ENCODE measurements at places on chromosomes 7 and 10.

GRCh38 chr7:156155988-156156733, 343.9 kb upstream of the SHH start:
- no peak for DNase-seq

GRCh38 chr10:112461029-112461887, 14.2 kb downstream of the VTI1A start:
- no peak for DNase-seq

GRCh38 chr7:157409753-157410727, 73.2 kb downstream of the DNAJB6 start:
- DNase-seq = no peak

DNA sequence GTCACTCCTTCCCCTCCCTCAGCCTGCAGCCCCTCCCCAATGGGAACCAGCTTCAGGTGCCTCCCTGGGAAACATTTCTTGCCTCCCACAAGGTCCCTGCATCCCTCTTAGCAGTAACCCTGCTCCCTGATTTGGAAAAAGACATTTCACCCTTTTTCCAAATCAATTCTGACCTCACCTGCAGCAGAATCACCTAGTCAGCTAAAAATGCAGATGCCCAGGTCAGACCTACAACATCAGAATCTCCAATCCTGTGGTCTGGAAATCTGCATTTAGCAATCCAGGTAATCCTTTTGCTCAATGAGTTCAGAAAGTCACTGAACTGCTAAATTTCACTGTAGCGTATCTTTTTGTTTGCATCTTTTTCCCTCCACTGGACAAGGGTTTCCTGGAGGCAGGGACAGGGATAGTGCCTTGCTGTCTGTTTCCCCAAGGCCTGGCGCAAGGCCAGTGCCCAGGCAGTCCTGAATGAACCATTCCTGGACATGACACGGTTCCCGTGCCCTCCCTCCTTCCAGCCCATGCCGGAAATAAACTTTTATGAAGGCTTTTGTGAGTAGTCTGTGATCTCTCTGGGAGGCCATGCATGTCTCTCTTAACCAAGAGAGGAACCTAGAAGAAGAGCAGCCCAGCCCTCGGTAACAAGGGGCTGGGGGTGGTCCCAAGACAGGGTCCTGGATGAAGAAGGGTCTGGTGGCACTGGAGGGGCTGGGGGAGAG, 44.0 kb downstream of the COL13A1 start:
- no peak for DNase-seq

- DNase-seq = no peak
Observed at GRCh38 chr7:98802088-98802780, 67.6 kb downstream of the TMEM130 start.

DNA sequence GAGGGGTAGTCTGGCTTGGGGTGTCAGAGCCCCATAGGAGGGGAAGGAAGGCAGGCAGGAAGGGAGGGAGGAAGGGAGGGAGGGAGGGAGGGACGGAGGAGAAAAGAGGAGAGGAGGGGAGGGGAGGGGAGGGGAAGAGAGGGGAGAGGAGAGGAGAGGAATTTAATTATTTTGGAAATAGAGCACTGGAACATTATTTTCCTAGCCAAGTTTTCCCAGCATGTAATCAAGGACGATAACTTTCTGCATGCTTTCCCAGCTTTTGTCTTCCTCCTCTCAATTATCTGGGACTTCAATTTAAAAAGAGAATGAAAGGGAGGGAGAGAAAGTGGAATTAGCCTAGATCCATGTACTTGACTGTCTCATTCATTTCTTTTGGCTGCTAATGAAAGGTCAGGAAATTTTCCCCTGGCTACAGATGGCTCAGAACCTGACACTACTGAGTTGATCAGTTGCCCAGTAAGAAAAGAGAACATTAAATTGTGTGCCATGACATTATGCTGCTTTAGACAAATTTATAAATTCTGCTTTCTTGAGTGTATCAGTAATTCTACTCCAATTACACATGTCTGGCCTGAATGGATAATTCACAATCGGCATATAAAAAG, 148.8 kb downstream of the LRRC4 start:
- no peak for DNase-seq

DNA sequence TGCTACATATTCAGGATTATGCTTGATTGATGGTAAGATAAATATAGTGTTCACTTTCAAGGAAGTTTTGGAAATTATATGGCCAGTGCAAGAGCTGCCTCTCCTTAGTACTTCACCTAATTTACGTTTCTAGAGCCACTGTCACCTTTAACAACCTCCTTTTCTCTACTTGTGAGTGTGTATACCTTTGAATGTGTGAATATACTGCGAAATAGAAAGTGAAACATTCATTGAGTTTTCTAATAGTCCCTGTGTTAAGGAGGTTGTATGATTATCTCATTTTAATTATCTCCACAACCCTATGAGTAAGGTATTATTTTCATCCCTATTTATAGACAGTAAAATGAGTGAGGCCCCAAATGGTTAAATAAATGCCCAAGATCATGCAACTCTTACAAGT, 1050.5 kb downstream of the XPNPEP1 start:
- DNase-seq = no peak

GRCh38 chr7:102045681-102046372, 228.4 kb downstream of the CUX1 start:
- DNase-seq = no peak

- no peak for DNase-seq
Observed at GRCh38 chr7:21898265-21898930, 47.3 kb downstream of the CDCA7L start.

DNA sequence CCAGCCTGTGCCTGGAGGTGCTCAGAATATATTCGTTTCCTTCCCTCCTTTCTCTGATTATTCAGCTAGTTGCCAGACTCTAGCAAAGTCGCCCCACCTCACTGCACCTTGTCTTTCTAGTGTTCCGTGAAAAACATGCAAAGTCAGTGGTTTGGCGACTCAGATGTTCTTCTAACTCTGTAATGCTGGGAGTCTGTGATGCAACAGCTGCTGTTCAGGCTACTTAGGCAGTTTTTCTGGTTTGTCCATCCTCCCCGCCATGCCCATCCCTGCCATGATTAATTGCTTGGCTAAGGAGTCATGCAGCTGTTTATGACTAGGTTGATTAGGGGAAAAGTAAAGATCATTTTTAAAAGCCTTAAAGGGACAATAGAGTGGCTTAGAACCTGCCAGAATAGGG, 99.4 kb downstream of the MTPN start:
- no peak for DNase-seq

- no peak for DNase-seq
Observed at GRCh38 chr7:157687845-157688532, 351.2 kb downstream of the DNAJB6 start.

DNA sequence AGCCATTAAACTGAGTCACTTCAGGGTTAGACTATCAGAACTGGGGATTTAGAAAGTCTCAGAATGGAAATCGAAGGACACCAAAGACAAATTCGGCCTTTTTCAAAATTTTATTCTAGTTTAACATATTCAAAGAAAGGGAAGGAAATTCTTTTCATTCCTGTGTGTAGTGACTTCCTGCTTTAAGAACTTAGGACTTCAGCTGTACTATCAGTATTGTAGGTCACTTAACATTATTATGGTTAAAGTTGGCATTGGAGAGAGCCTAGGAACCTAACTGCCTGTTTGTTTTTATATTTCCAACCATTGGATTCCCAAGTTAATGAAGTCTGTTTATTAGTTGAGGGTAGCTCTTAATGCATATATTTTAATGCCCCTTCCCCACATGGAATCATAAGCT, 63.7 kb downstream of the PTEN start:
- DNase-seq = no peak

DNA sequence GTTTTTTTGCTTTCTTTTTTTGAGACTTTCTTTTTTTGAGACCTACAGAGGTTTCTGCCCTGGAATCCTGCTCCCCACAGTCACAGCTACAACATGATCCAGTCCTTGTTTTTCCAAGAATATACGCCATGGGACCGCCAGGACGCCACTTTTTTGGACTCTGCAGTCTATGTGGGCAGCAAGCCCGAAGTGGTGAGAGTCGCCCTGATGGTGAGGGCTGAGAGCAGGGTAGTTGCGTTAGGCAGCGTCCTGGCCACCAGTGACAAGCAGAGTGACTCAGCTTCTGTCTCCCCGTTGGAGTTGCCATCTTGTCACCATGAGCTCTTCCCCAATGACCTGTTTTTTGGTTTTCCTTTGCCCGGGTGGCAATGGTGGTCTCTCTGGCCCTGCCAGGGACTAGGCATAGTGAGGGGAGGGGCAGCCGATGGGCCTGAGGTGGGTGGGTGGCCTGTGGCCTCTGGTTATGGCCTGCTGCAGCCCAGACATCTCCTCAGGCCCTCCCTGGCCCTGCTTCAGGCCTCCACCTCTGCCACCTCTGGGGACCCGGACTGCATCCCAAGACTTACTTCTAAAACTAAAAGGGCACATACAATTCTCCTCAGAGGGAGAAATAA, 88.0 kb upstream of the MALRD1 start:
- DNase-seq = no peak

DNA sequence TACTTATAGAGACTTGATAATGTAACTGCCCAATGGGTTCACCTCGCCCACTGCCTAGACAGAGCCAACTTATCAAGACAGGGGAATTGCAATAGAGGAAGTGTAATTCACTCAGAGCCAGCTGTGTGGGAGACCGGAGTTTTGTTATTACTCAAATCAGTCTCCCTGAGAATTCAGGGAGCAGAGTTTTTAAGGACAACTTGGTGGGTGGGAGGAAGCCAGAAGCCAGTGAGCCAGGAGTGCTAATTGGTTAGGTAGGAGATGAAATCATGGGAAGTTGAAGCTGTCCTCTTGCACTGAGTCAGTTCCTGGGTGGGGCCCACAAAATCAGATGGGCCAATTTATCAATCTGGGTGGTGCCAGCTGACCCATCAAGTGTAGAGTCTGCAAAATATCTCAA, 20.1 kb upstream of the C7orf33 start:
- DNase-seq = no peak

DNA sequence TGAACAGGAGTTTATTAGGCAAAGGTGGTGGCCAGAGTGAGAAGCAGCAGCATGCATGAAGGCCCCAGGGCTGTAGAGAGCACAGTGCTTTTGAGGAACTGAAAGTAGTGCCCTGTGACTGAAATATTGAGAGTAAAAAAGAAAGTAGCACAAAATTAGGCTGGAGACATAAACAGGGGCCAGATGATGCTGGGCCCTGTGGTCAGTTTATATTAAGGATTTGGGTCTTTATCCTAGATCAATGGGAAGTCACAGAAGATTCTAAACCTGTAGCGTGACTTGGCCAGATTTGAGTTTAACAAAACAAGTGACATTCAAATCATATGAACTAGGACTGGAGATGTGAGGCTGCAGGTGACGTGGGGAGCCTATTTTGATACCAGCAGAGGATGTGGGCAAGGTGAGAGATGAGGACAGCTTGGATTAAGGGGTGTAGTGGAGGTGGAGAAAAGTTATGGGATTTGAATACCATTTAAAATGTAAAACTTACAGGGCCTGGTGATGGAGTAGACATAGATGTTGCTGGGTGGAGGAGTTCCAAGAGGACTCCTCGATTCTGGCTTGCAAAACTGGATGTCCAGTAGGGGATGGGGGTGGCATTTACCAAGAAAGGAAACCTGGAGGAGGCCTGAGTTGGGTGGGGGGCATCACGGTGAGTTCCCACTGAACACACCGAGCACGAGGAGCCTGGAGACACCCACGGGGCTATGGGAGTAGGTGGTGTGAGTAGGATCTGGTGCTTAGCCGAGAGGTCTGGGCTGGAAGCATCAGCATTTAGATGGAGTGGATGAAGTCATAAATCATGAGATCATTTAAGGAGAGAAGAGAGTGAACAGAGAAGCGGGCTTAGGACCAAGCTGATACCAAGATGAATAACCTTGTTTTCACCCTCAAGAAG, 52.8 kb downstream of the HHEX start:
- DNase-seq = no peak

- DNase-seq = no peak
Observed at GRCh38 chr10:72980348-72980747, 25.7 kb upstream of the PLA2G12B start.

- DNase-seq = no peak
Observed at GRCh38 chr10:79166741-79167140, 98.0 kb downstream of the ZMIZ1 start.

DNA sequence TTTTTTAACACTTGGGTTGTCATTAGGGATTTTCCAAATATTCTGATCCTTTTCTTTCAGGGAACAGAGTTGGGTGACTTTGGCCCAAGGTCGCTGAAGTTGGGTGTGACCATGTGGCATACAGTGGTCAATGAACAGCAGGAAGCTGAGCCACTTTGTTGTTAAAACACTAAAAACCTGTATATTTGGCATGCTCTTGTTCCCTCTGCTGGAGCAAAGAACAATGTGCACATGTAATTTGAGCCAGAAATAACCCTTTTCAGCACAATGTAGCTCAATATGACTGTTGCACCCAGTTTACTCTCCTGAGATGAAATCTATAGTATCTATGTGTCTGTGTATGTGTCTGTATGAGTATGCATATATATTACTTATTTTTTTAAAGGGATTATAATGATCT, 74.9 kb downstream of the ADCYAP1R1 start:
- DNase-seq = no peak

- no peak for DNase-seq
Observed at GRCh38 chr10:103466734-103467133, 8.0 kb upstream of the CALHM1 start.

DNA sequence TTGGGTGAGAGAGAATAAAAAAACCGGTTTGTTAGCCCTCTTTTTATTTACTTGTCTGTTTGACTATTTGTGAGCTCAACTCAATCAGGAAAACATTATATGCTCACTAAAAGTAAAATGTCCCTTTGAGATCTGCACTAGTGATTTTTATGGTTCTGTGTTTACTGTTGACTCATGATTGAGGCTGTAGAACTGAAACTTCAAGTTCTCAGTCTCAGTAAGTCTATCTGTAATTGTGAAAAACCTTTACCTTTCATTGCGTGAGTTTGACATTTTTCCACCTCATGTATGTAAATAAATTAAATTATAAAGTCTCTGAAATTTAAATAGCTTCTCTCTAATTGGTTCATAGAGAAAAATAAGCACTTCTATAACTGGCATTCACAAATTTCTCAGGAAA, 17.0 kb upstream of the CASD1 start:
- DNase-seq = no peak

DNA sequence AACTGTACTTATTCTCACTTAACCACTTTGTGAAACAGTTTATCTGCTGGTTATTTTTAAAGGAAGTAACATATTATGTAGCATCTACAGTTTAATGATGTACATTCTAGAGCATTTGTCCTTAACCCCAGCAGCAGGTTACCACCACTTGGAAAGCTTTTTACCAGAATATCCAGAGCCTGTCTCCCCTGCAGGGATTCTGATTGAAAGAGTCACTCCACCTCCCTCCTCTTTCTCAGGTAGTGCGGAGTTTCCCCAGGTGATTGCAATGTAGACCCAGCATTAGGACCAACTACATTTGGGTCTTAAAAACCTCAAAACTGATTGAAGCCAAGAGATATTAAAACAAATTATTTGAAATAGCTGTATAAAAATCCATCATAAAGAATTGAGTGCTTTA, 53.1 kb downstream of the NRG3 start:
- DNase-seq = no peak

GRCh38 chr7:93307943-93308342, 75.8 kb downstream of the VPS50 start:
- DNase-seq = no peak

DNA sequence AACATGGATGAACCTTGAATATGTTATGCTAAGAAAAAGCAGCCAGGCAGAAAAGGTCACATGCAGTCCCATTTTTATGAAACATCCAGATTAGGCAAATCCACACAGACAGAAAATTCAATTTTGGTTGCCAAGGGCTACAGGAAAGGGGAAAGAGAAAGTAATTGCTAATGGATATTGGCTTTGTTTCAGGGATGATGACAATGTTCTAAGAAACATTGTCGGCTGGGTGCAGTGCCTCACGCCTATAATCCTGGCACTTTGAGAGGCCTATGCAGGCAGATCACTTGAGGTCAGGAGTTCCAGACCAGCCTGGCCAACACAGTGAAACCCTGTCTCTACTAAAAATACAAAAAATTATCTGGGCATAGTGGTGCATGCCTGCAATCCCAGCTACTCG, 23.0 kb downstream of the ZNF33B start:
- no peak for DNase-seq
